ENCODE measurements at places on chromosomes 16 and 17.
A peak's percentile ranks its signal among the peaks of the same experiment; 100 is the strongest.

DNA sequence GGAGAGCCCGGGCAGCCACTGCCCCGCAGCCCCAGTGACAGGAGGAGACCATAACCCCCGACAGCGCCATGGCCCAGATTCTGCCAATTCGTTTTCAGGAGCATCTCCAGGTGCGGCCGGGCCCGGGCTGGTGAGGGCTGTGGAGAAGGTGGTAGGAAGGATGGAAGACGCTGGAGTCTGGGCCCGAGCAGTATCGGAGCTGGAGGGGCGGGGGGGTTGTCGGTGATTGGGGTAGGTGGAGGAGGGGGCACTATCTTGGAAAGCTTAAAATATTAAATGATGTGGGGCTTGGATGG is 317 bp downstream of the CLTC start:
- DNase-seq, result no peak

DNA sequence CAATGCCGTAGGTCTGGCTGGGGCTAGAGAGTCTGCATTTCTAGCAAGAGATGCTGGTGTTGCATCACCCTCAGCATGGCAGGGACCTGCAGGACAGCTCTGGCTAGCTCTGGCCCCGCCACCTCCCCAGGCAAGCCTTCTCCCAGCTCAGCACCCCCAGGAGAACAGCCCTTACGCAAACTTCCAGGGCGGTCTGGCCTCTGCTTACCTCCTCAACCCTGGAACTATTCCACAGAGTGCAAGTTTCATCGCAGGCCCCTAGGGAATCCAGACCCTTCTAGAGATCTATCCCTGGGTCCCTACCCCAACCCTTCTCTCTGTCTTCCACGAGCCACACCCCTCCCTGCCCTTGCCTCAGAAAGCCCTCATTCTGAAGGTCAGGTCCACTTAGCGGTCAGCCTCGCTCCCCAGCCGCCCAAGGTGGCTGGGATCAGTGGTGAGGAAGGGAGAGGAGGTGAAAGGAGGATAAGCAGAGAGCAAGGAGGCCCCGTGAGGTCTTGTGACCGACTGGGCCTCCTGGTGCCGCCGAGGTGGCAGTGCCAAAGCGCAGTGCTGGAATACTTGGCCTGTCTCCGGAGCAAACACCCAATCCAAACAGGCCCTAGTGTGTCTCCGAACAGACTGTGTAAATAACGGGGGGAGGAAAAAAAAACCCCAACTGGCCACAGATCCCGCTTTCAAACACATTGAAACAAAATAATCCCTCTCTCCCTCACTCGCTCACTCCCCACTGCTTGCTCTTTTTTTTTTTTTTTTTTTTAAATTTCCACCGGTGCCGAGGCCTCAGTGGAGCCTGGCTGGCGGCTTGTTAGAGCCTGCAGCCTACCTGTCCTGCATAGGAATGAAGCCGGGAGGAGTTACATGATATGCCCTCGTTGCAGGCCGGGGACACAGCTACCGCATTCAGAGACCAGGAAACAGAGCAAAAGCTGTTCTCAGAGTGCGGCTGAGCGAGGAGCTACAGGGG is 380.9 kb downstream of the SOX9 start:
- DNase-seq, result peak; percentile 58

GRCh38 chr16:2799205-2799858 is 1.1 kb downstream of the PRSS41 start:
- no peak for DNase-seq

GRCh38 chr17:61127960-61128359 is 271.7 kb upstream of the TBX2 start:
- no peak for DNase-seq

GRCh38 chr17:44927696-44928095 is 12.4 kb upstream of the GFAP start:
- DNase-seq, result no peak

All from C1 segment of cervical spinal cord (tissue), 14 donors.